ENCODE measurements at places on chromosomes 12 and 14.

DNA sequence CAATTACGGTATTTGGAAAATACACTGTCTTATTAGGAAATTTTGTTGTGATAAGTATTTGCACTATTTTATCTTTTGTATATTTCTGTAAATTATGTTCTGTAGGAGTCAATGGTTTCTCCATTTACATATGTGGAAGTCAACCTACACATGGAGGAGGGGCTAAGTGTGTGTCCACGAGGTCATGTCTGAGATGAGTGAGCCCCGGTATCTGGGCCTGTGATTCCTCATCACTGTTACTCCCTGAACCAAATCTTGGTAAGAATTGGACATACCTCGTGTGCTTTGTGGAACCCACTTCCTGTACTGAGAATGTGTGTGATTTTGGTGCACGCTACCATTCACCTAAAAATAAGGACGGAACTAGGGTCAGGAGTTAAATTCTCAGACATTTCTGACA lies 1105.5 kb downstream of the TMEM121 start:
- no peak for DNase-seq

GRCh38 chr12:54191126-54191525 lies 2.3 kb upstream of the SMUG1 start:
- DNase-seq: no peak

DNA sequence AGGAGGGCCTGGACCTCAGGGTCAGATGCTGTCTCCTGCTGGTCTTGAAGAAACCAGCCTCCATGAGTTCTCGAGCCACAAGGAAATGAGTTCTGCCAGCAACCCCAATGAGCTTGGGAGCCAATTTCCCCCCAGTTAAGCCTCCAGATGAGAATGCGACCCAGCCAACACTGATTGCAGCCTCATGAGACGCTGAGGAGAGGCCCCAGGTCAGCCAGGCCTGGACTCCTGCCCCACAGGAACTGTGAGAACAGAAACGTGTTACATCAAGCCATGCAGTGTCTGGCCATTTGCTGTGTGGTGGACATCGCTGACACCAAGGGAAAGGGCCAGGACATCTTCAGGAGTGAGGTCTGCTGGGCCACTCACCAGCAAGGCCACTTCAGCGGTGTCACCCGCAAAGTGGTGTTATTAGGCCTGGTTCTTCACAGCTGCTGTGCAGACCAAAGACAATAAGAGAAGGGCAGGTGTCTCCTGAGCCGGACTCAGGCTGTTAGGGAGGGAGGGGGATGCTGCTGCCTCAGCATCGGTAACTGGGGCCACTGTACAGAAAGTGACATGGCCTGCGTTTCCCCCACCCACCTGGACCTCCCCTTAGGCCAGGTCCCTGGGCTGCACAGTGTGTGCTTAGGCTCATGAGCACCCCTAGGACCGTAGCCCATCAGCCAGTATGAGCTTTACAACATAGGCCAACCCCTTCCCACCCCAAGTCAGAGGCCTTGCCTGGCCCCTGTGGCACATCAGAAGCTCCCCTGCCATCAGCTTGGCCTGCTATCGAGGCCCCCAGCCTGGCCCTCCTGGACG lies 272.4 kb upstream of the RTL1 start:
- peak; percentile 29 for DNase-seq

DNA sequence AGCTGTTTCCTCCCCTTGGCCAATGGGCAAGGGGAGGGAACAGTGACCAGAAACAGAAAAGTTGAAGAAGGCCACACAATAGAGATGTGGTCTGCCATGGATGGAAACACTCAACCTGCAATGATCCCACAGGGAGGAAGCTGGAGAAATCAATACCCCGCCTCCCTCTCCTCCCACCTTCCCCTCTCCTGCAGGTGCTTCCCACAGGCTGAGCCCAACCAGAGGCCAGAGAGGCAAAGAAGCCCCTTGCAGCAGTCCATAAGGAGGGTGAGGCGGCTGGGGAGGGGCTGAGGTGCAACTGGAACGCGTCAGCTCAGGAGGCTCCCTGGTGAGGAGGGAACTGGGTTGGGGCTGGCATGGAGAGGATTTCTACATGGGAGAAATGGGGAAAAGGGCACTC lies 84.0 kb downstream of the RNF34 start:
- DNase-seq: no peak

DNA sequence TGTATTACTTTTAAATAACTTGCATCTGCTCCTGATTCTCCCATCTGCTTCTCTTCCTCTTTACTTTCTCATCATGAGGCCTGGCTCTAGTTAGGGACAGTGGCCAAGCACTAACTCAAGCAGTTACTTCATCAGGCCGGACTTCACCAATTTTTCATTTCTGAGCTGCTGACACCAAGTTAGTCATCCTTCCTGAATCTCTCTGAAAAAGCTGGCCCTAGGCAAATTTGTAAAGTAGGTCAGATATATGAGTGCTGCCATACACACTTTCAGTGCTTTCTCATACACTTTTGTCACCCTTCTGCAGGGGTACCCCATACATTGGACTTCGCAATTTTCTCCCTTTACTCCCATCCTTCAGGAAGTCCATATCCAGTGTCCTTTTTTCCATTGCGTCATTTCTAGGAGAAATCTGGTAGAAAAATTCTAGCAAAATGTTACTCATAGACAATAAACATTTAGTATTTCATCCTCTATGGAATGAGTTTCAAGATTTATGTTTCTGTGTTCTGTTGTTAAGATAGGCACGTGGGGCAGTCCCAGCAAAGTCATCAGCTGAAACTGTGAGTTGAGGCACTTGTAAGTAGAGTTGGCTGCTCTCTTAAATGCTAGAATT lies 276.8 kb upstream of the TMPO start:
- no peak for DNase-seq

DNA sequence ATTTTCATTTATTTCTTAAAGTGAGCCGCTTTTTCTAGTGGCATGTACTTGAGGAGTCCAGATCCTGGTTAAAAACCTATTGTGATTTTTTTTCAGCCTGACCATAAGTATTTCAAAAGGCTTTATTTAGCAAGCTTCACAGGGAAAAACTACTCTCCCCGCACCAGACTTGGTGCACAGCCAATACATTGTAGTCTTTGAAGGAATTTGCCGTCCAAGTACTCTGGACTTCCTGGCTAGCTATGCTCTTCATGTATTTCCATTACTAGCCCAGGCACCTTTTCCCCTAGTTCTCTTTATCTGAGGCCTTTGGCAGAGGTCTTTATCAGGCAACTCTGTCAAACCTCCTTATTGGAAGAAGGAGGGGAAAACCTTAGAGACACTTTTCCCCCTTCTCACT lies 234.7 kb downstream of the CCDC91 start:
- DNase-seq: no peak

DNA sequence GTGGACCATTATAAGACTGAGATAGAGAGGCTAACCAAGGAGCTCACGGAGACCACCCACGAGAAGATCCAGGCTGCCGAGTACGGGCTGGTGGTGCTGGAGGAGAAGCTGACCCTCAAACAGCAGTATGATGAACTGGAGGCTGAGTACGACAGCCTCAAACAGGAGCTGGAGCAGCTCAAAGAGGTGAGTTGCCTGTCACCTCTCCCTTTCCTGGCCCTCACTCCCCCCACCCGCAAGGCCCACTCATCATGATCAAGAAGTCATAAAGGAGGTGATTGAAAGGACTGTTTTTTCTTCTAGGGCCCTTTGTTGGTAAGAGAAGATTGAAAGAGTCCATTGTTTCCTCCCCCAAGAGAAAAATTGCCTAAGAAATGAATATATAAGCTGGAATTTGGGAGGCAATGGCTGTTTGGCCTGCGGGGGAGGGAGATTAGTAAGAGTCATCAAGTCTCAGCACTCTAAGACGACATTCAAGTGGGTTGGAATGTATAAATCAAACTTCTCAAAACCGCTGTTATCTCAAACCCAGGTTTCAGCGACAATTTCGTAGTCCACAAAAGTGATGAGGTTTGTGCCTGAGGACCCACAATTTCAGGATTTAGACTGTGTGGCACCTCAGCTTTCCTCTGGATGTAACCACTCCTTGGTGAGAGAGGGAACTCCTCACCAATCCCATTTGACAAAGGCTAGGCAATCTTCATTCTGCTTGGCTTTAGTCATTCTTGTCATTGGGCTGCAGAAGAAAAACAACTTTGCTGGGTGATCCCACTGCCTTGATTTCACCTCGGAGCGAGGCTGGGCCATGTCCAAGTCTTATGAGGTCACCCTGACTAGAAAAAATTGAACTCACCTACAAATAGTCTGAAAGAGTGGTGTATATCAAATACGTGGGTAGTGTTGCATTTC lies 966 bp downstream of the BICD1 start:
- DNase-seq: no peak

GRCh38 chr12:109386059-109386433 lies 38.3 kb downstream of the MYO1H start:
- DNase-seq: no peak

- no peak for DNase-seq
Measured at GRCh38 chr12:57993834-57994233, 52.5 kb downstream of the ATP23 start.

DNA sequence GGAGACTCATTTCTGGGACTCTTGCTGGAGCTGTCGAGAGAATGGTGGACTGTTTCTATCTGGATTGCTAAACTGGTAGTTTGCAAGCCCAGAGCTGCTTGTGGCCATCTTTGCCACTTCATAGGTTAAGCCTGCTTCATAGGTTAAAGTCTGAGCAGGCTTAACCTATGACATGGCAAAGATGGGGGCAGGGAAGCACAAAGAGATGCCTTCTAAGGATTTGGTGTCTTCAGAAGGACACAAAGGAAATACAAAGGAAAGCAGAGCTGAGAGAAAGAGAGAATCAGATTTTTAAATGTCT lies 78.4 kb upstream of the MAX start:
- DNase-seq: no peak

DNA sequence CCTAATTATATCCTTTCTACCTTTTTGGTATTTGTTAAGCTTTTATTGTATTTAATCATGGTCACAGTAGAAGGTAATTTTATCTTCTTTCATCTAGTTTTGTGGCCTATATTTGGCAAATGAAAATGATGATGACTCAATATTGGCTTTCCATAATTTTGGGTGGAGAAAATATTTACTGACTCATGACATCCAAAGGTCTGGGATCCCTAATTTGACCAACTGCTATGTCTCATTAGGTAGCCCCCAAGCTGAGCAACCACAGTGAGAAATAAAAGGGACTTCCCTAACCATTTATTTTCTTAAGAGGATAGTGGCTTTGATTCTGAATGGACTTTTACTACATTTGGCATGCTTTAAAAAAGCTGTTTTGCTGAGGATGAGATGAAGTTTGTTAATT lies 289.5 kb downstream of the RMST start:
- no peak for DNase-seq

- no peak for DNase-seq
Measured at GRCh38 chr12:57904426-57904825, 36.9 kb upstream of the ATP23 start.

DNA sequence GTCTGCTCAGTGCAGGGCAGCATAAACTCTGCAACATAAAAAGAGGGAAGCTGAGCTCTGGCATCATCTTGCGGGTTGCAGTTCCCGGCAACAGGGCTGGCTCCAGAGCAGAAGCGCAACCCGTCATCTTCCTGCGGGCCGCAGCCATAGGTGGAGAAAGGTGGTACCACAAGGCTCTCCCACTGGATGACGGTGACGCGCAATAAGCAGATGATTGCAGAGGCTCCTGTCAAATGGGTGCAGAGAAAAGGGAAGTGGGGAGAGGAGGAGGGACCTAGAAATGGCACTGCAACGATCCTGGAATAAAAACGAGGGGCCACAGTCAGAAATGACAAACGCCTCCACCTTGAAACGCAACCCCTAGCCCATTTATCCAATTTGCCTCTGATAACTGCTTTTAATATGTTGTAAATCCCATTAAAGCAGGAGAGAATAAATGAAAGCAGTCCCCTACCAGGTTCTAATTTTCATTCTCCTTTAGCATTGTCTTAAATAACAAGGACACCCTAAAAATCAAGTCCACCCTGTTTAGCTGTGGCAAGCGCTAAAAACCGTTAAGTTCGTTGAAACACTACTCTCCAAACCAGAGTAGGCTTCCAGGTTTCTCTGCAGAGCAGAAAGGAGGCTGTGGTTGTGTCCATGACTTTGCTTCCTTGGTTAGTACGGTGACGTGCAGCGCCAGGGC lies 30.9 kb upstream of the TUBA1C start:
- DNase-seq: no peak

- no peak for DNase-seq
Measured at GRCh38 chr14:77593501-77593961, 22.9 kb downstream of the SPTLC2 start.

GRCh38 chr14:61562321-61563161 lies 132.8 kb upstream of the HIF1A start:
- peak; percentile 77 for DNase-seq

GRCh38 chr12:8969861-8970411 lies 19.4 kb upstream of the KLRG1 start:
- no peak for DNase-seq

DNA sequence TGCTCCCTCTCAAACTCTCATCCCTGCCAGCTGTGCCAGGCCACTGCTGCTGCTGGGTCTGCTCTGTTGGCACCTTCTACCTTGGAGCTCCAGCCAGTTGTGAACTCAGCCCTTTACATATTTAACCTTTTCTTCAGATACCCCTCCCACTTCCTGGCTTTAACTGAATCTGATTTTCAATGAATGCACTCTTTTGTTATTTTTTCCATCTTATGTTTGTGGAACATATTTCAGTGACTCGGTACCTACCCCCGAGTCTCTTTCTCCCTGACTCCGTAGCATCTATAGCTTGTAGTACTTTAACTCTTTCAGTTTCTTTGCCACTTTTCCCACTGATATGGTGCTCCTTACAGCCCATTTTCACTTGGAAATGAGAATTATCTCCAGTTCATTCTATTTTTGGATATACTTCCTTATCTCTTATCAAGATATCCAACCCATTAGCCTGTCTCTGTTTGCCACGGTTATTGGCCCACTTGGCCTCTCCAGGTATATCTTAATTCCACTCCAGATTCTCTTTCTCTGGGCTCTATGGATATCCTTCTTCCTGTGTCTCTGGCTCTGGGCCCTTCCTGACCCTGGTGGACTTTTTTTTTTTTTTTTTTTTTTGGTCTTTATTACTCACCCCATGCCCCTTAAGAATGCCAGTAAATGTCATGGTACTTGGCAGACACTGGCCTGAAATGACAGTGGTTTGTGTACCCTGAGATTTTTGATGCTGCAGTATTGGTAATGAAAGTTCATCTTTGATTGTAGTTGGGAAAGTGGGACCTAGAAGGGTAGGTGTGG lies 62.7 kb downstream of the PELI2 start:
- no peak for DNase-seq

GRCh38 chr12:6917491-6918231 lies 3.3 kb downstream of the ENO2 start:
- no peak for DNase-seq

GRCh38 chr12:25701290-25701689 lies 148.2 kb upstream of the LMNTD1 start:
- DNase-seq: no peak
